ENCODE measurements at places on chromosomes 12 and 14. TPM values are rescaled to one million over a fixed set of nuclear protein-coding genes. Genes with fewer than 3 reads are reported as not detected.

The PLBD1 gene
- total RNA-seq = 11.6 TPM

The RIPK3 gene
- 8.0 TPM for total RNA-seq

The NKX2-1 gene
- not detected for total RNA-seq

The RNF212B gene
- total RNA-seq = not detected

The IL26 gene
- total RNA-seq = not detected

The ANG gene
- 19.7 TPM for total RNA-seq

The ATG14 gene
- 18.7 TPM for total RNA-seq

The GPR65 gene
- total RNA-seq = 2.8 TPM

DNA sequence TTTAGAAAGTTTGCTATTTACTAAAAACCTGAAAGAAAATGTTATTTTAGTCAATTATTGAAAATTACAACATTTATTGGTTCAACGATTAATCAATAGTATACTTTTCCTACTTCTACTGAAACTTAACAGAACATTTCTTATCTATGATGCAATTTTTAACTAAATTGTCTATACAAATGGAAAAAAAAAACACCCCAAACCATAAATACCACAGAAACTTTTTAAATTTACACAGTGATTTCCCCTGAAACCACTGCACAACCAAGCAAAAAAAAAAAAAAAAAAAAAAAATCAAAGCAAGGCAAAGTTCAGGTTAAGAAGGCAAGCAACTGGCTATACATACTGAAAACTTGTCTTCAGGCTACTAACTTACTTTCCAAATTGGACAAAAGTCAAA, 71.9 kb upstream of the POC1B start:
- no peak for DNase-seq

GRCh38 chr12:39692258-39692853, 72.8 kb upstream of the ABCD2 start:
- DNase-seq = no peak

DNA sequence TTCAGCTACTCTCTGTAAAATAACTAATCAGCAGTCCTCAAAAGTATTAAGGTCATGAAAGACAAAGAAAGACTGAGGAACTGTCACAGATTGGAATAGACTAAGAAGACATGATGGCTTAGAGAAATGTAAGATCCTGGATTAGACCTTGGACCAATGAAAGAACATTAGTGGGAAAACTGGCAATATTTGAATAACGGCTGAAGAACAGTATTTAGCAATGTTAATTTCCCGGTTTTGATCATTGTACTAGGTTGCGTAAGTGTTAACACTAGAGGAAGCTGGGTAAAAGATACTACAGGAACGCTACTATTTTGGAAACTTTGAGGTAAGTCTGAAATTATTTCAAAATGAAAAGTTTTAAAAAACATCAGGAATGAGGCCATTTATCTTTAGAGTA, 98.8 kb upstream of the RESF1 start:
- no peak for DNase-seq

GRCh38 chr12:105261010-105261409, 25.0 kb upstream of the APPL2 start:
- no peak for DNase-seq

DNA sequence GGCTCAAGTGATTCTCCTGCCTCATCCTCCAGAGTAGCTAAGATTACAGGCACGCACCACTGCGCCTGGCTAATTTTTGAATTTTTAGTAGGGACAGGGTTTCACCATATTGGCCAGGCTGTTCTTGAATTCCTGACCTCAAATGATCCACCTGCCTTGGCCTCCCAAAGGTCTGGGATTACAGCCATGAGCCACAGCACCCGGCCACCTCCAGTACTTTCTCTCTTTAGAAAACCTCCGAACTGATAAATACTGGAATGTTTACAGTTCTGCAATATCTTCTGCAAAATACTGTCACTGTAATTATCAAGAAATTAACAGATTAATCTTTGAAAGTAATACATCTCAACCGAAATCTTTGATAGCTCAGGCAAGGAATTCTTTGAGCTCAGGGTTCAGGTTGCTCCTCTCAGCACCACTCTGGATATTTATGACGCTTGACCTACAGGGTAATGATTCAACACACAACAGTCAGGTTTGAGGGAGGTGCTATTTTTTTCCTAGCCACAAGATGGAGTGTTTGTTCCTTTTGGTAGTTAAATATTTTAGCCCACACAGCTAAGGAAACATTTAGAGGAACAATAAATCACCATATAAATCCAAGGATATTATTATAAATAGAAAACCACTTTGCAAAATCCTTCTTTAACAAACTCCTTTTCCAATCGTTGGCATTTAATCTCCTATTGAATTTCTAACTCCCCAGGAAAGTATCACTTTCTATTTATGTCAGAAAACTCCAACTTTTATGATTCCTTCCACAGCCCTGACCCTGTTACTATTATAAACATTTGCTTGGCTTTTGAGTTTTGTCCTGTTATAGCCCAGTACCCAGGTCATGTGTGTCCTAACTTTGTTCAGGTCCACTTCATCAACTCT, 48.6 kb upstream of the GTF2A1 start:
- DNase-seq = no peak

DNA sequence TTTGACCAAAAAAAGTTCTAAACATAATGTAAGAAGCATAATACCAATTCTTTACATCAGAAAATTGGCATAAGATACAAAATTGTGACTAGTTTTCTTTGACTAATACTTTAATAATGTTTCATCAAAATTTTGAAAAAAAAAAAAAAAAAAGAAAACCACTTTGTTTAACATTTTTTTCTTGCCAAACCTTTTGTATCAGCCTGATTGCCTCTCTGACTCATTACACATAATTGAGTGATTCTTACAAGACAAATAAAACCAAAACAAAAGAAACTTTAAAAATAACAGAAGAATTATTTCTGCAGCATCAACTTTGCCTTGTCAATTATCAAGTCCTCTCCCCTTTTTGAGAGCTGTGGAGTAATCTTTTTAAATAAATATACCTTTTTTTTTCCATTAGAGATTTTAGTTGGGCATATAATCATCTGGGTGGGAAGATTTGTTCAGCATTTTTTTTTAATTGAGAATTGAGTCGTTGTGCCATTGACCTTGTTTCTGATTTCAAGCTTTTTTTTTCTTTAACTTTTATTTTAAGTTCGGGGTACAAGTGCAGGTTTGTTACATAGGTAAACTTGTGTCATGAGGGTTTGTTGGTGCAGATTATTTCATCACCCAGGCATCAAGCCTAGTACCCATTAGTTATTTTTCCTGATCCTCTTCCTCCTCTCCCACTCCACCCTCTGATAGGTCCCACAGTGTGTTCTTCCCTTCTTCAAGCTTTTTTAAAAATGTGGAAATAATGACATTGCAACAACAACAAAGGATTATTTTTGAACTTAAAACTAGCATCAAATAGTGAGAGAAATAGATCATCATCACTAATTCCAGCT, 45.8 kb upstream of the HMGA2 start:
- DNase-seq = no peak

DNA sequence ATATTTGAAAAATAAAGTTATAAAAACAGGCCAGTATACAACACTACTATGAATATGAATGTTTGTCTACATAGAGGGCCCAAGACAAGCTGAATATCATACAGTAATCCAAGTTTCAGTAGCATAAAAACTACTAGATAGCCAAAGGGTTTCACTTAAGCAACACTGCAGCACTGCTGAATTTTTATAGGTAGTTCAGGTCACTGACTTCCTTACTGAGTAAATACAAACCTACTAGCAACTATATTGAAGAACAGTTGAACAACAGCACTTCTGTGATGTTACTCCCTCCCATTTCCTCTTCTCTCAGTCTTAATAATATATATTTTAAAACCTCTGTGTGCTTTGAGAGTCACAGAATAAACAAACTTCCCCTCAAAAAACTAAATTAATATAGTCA, 42.7 kb downstream of the GTF2A1 start:
- DNase-seq = no peak

DNA sequence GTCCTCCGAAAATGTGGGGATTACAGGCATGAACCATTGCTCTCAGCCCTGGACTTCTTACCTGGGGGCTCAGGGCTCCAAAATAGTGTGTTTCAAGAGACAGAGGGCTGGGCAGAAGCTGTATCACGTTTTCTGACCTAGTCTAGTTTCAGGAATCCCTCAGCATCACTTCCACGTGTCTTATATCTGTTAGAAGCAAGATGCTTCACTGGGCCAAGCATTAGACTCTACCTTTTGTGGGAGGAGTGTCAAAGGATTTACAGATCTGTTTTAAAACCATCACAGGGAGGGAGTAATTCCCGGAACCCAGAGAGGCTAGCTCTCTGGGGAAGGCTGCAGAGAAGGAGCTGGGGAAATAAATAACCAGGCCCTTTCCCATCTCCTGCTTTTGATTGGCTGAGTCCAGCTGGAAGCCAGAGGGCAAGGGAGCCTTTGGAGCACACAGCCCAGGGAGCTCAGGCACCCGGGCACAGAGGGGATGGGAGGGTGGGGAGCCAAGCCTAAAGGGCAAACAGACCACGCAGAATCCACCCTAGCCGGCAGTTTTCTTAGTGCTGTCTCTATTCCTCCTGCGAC, 33.3 kb upstream of the ALDH2 start:
- no peak for DNase-seq

DNA sequence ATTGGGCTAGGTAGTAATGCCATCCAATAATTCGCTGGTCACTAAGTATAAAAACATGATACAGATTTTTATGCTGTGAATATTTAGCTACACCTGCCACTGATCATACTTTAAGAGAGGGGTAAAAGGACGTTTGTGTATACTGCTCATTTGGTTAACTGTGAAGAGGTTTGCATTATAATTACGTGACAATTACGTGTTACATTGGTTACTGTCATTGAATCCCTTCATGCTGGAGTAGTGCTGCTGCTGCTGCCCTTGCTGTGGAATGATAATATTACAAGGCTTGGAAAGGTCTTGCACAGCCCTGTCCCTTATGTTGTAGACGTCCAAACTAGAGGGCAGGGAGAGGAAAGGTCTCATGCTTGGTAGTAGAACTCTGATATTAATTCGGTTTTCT, 312.2 kb upstream of the ATP2B1 start:
- DNase-seq = no peak

- no peak for DNase-seq
These were observed 112.5 kb upstream of the FLRT2 start for GRCh38 chr14:85417396-85417795.

GRCh38 chr14:63922696-63923421, 70.1 kb downstream of the SYNE2 start:
- no peak for DNase-seq

DNA sequence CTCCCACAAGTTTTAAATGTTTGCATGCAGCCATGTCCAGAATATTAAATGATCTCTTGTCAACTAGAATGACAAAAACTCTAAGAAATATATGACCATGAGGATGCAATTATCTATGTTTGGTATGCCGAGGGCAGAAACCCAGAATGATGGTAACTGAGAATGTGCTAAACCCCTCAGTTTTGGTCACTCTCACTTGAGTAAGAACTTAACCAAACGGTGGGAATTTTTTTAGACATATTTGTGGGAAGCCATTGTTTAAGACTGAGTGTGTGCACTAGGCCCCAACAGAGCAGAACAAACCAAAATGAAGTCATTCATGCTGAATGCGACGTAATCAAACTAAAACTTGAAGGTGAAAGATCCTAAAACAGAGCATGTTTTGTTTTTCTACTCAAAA, 1927.9 kb upstream of the SEL1L start:
- DNase-seq = no peak

DNA sequence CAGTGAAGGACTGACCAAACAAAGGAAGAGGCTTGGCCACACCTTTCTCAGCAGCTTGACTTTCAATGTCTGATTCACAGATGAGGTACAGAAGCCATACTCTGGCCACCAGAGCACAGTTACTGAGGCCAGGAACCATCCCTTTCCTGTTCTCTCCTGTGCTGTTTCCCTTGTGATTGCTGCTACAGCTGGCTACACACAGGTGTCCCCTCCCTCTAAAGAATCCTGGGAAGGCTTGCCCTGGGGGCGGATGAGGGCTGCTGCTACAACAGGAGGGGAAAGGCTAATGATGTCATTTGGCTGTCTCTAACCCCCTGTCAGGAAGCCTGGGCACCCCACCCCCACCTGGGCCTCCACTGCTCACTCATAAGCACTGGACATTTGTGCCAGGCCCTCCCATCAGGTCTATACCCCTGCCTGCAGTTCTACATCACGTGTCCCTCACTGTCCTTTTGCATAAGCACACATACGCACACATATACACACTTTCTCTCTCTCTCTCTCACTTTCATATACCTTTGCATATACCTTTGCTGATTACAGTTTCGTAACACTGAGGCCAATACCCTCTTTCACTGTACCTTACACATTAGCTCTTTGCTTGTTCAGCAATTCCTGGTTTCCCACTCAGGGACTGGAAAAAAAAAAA, 41.4 kb downstream of the PRPF40B start:
- no peak for DNase-seq

- DNase-seq = no peak
These were observed 8.6 kb downstream of the PDE3A start for GRCh38 chr12:20376984-20377383.

DNA sequence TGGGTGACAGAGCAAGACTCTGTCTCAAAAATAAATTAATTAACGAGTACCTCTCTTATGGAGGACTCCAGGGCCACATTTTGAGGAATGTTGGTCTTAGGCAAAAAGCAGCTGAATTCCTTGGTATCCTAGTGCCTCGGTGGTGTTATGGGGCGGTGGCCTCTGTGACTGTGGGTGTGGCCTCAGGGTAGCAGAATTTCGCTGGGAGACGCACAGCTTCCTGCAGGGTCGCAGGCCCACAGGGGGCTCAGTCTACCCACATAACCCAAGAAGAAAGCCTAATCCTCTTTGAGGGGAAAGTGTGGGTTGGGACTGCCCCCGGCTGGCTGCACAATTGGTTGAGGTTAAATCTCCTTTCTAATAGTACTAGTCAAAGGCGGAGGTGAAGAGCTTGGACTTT, 11.2 kb upstream of the SERPINA4 start:
- DNase-seq = no peak

DNA sequence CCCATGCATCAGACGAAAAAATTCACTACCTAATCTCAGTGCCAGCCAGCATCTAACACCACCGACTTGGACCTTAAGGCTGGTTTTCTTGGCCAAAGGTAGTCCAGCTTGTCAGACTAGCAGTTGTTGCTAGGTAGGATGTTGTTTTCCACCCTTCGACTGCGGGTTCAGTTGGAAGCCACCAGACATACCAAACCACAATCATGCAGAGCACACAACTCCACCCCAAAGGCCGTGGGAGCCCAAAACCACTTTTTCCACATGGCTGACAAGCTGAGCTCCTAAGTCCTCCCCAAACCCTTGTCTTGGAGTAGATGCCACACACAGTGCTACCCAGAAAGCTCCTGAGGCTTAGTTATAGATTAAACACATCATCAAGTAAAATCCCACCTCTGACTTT, 46.8 kb downstream of the LRIG3 start:
- DNase-seq = no peak

GRCh38 chr14:64806862-64807495, 72.7 kb downstream of the SPTB start:
- DNase-seq = no peak

GRCh38 chr12:3246253-3246652, 169.1 kb downstream of the TSPAN9 start:
- DNase-seq = no peak

Data from aorta (tissue), 5 donors.